ENCODE measurements at places on chromosomes 1 and 21. TPM values are rescaled to one million over a fixed set of nuclear protein-coding genes. Genes with fewer than 3 reads are reported as not detected.

NCF2 gene
- 35.3 TPM for total RNA-seq

MIA3 gene
- 26.8 TPM for total RNA-seq

RPTN gene
- total RNA-seq = 19.1 TPM

CDC7 gene
- 1.1 TPM for total RNA-seq

ATAD3C gene
- total RNA-seq = 2.1 TPM
